NCI-H2081 treated with DMSO at 0.1 percent for 48 hours (cell line): ENCODE measurements at places on chromosomes 5 and 9.

- DNase-seq: peak; percentile 76
Observed at GRCh38 chr9:97923529-97924108, 1.3 kb upstream of the TRMO start.

DNA sequence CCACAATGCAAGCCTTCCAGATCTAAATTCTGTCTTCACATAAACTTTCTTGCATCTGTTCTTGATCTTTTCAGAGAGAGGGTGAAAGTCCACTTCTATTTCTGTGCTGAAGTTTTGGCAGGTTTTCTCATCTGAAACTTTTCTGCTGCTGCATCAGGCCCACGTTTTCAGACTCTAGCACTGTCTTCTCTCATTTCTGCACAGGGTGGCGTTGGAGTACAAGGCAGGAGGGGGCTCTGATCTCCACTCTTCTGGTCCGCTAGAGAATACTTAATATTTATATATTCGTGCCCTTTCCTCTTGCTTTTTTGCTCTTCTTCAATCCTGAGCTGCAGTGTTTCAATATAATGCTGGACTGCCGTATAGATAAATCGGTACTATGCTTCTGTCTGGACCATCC, 204.0 kb upstream of the PRDM9 start:
- DNase-seq: no peak

- no peak for DNase-seq
Observed at GRCh38 chr5:72041654-72042053, 65.6 kb upstream of the MAP1B start.

DNA sequence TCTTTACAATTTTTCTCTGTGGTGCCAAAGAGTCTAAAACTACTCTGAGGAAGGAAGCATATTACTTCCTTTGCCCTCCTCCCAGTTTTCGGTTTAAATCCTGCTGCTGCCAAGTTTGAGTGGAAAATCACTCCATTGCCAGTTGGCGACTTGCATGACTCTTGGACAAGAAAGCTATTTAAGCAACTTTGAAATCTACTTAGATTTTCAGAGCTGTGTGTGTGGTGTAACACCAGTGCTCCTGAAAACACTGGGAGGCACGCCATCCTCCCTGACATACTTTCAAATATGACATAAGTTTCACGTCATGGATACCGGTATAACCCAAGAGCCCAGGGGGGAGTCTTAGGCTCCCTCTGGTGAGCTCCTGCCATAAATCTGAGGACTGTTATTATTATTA, 83.5 kb upstream of the RIOK2 start:
- no peak for DNase-seq

- DNase-seq: no peak
Observed at GRCh38 chr9:76227156-76227555, 167.1 kb downstream of the RFK start.

GRCh38 chr9:107674721-107675277, 185.2 kb upstream of the KLF4 start:
- no peak for DNase-seq

DNA sequence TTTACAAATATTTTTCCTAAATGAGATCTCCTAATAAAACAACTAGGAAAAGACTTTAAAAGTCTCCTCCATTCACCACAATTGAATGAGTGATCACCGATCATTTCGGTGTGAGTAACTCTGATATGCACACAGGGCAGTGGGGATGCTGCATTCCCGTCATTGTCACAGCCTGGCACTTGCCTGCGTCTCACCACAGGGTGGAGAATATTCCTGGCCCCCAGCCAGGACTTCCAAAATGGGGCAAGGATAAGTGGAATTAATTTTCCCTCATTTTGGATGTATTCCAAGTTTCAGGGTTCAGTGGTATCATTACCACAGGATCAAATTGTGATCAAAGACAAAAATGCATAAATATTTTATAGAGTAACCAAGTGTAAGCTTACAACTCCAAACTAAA, 107.1 kb downstream of the CTNND2 start:
- DNase-seq: peak; percentile 88

GRCh38 chr5:177116631-177117373, 16.8 kb upstream of the NSD1 start:
- DNase-seq: no peak

GRCh38 chr9:89400403-89401116, 82.3 kb downstream of the SECISBP2 start:
- no peak for DNase-seq

- no peak for DNase-seq
Observed at GRCh38 chr5:42267091-42267490, 156.1 kb upstream of the GHR start.

DNA sequence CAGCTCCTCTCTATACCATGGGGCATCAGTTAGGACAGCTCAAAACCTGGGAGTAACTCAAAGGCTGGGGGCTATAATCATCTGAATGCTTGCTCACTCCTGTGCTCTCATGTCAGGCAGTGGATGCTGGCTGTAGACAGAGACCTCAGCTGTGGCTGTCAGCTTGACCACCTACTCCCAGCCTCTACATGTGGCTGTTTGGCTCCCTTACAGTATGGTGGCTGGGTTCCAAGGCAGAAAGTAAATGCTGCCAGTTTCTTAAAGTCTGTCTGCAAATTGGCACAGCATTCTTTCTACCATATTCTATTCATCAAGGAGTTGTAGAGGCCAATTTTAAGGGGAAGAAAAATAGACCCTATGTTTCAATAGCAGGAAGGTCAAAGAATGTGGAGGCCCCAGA, 66.9 kb downstream of the TMC1 start:
- DNase-seq: no peak

DNA sequence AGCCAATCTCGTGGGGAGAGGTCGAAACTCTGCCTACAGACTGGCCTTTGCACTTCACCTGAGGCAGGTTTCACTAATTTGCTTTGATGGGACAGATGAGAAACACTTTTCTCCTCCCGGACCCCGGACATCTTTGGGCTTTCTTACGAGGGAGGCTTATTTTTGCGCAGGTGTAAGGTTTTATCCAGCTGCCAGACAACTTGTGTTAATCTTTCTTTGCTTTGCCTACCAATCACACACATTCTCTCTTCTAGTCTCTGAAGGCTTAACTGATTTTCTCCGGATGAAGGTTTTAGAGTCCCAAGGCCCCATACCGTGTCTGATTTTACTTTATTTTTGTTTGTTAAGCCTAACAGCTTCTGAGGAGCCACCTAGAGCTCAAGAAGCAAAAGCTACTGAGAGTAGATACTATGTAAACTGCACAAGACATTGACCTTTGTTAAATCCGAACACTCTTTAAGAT, 436 bp upstream of the EMB start:
- no peak for DNase-seq

- no peak for DNase-seq
Observed at GRCh38 chr9:134440636-134441226, 114.5 kb downstream of the RXRA start.

- DNase-seq: no peak
Observed at GRCh38 chr5:98101131-98101530, 672.3 kb upstream of the RGMB start.

DNA sequence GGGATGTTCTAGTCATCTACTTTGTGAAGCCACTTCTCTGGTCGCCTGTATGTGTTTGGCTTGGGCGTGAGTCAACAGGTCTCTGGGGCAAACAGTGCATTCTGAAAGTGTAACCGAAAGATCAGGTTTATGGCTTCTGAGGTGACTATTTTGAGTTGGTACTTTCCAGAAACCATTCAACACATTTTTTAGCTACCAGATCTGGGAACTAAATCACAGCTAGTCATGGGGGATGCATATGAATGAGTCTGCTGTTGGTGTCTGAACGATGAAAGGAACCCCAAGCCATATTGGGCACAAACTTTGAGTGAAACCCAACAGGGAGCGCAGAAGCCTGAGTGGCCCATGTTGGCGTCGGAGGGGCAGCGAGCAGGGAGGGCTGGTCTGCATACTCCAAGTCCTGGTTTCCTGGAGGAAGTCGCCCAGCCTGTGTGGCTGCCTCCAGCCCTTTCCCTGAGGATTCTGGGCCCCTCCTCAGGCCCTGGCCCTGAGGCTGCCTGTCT, 35.3 kb downstream of the UBE2QL1 start:
- DNase-seq: no peak

- DNase-seq: no peak
Observed at GRCh38 chr5:54959673-54960418, 25.5 kb downstream of the ESM1 start.

DNA sequence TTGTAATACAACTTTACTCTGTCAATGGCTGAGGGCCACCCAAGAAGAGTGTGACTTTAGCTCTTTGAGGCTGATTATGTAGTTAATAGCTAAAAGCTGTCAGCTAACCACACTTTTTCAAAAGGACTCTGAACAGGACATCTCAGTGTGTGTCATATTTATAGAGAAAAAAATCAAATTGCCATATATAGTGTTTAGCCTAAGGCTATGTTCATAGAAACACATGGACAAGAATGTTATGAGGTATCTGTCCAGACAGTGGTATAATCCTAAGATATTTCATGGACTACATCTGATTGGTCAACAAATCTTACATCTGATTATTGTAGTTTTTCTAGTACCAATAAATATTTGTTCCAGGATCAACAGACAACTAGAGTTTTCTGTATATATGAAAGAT, 42.1 kb upstream of the CDH18 start:
- no peak for DNase-seq

DNA sequence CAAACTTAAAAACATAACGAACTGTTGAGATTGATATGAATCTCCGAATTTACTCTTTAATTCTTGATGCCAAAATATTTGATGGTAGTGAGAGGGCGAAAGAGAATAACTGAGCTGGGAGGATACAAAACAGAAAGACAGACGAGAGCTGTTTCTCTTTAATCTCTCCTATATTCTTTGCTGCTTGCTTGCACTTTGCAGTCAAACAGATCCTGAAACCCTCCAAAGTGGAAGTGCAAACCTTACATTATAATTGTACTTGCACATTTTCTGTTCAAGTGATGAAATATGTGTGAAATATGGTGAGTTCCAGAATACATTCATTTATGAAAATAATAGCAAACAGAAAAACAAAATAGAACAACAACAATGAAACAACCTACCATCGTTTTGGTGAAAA, 63.8 kb downstream of the PAM start:
- no peak for DNase-seq

DNA sequence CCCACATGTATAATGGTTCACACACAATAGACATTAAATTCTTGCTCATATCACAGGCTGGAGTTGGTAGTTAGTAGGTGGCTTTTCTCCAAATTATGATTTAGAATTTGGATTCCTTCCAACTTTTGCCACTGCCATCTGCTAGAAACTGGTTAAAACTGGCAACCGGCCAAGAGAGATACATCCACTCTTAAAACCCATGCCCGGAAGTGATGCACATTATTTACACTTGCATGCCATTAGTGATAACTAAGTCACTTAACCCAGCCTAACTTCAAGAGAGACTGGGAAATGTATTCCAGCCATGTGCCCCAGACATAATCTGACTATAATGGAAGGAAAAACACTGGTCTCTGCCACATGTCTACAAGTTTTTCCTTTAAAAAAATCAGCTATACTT, 395.7 kb upstream of the SEMA6A start:
- DNase-seq: no peak

GRCh38 chr5:119037496-119038215, 33.2 kb upstream of the DMXL1 start:
- DNase-seq: no peak

DNA sequence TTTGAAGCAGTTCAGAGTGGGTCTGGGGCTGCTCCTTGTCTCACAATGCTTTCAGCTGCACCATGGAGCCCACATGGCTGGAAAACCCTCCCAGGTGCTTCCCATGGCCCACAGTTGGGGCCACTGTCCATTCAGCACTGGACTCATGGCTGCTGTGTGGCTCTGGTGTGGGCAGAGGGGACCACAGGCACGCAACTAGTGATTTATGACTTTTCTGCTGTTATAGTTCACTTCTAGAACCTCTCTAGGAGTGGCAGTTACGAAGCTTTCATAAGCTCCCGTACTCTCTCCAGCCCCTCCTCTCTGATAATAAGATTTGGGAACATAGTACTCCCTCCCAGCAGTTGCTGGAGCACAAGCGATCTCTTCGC, 29.0 kb downstream of the GLRA1 start:
- DNase-seq: no peak

GRCh38 chr9:86096386-86096785, 3.0 kb downstream of the GOLM1 start:
- DNase-seq: no peak

DNA sequence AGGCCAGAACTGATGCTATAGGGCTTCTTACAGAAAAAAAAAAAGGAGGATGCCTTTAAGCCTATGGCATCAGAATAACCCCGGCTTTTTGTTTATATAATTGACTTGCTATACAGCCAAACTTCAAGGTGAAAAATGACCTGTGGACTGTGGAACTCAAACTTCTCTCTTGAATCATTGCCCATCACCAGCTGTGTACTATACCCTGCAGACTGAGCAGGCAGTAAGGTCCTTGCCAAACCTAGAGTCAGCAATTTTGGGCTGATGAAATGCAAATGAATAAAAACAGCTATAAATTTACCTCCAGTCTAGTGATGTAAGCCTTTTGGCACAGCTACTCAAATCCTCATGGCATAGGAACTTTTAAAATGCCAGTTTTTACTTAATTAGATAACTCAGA, 44.5 kb upstream of the PPP3R2 start:
- no peak for DNase-seq
